Breast epithelium (tissue), 4 donors: ENCODE measurements at places on chromosomes 6 and 20. TPM values are rescaled to one million over a fixed set of nuclear protein-coding genes. Genes with fewer than 3 reads are reported as not detected.
A peak's percentile ranks its signal among the peaks of the same experiment; 100 is the strongest.

DNA sequence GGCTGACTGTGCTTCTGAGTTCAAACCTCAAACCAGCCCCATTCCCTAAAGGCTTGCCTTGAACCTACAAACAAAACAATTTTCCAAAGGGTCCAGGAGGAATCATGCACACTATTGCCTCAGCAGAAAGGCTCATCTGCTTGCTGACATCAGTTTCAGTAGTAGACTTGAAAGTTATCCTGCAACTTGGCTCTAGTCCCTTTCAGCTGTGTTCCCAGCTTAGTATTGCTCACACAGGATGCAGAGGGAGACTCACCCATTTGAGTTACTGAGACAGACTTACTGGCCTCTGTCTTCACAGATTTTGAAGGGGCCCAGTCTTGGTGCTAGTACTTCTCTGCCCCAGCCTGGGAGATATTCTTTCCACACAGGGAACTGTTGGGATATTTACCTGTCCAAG is 38.5 kb upstream of the TFB1M start:
- no peak for DNase-seq
- no peak overlapping the region for H3K4me3 ChIP-seq
- H3K36me3 ChIP-seq = no peaks in the 10 kb centered on the region
- no peaks in the 10 kb centered on the region for H3K4me1 ChIP-seq
- H3K27me3 ChIP-seq = no peaks in the 10 kb centered on the region
- no peak overlapping the region for H3K27ac ChIP-seq

DNA sequence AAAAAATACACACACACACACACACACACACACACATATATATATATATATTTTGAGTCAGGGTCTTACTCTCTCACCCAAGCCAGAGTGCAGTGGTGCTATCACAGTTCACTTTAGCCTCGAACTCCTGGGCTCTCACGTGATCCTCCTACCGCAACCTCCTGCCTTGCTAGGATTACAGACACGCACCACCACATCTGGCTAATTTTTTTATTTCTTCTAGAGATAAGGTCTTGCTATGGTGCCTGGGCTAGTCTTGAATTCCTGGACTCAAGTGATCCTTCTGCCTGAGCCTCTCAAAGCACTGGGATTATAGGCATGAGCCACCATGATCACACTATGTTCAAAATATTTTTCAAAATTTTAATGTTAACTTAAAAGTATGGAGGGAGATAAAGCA is 43.5 kb downstream of the NUP153 start:
- DNase-seq = no peak
- H3K36me3 ChIP-seq = no peaks in the 10 kb centered on the region
- no peak overlapping the region for H3K4me3 ChIP-seq

GRCh38 chr20:49400904-49401303 is 81.6 kb downstream of the KCNB1 start:
- no peak for DNase-seq
- no peaks in the 10 kb centered on the region for H3K27me3 ChIP-seq
- H3K4me1 ChIP-seq = no peaks in the 10 kb centered on the region
- peak overlapping the region; percentile 42 for H3K27ac ChIP-seq
- no peak overlapping the region for H3K4me3 ChIP-seq

DNA sequence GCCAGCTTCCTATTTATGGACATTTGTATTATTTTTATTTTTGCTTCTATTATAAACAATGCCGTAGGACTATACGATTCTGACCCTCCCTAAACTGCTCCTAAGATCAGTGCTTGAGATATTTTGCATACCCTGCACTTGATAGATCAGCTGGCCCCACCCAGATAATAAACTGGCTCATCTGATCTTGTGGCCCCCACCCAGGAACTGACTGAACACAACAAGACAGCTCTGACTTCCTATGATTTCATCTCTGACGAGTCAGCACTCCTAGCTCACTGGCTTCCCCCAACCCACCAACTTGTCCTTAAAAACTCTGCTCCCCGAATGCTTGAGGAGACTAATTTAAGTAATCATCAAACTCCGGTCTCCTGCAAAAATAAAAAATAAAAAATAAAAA is 34.9 kb upstream of the TFAP2A start:
- H3K4me1 ChIP-seq = no peaks in the 10 kb centered on the region
- no peak overlapping the region for H3K27ac ChIP-seq
- H3K36me3 ChIP-seq = no peaks in the 10 kb centered on the region
- no peaks in the 10 kb centered on the region for H3K27me3 ChIP-seq
- DNase-seq = no peak
- no peak overlapping the region for H3K4me3 ChIP-seq

The COL11A2 gene
- 1.0 TPM for total RNA-seq

The ATP9A gene
- total RNA-seq = 50.8 TPM

The NKX2-2 gene
- total RNA-seq = not detected

The NOX3 gene
- not detected for total RNA-seq

The GPX5 gene
- total RNA-seq = not detected

The TRAPPC3L gene
- total RNA-seq = not detected

The SLC24A3 gene
- 5.9 TPM for total RNA-seq

The ADGRF5 gene
- total RNA-seq = 22.5 TPM
